GM20000 (cell line): ENCODE measurements at places on chromosomes 6 and 20.

GRCh38 chr6:122872311-122872710 is 83.3 kb downstream of the SMPDL3A start:
- no peak for DNase-seq

DNA sequence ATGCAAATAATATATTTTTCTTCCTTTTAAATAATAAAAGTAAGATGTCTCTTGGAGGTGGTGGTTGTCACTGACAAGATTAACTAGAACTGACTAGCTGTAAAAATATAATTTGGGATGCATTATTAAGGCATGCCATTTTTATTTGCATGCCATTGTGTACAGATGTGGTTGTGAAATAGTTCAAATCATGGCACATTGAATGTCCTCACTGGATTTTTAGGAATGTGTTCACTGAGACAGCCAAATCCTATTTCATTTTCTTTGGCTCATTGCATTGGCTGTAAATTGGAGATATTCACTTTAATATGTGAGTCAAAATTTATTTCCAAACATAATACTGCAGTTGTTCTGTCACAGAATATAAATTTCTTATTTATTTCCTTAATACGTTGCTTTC is 62.3 kb downstream of the ESR1 start:
- no peak for DNase-seq

GRCh38 chr6:34278833-34279232 is 30.0 kb upstream of the SMIM29 start:
- no peak for DNase-seq

- DNase-seq = no peak
Measured at GRCh38 chr6:47455533-47456209, 21.9 kb upstream of the CD2AP start.

- DNase-seq = no peak
Measured at GRCh38 chr6:33497157-33497556, 42.8 kb downstream of the ZBTB9 start.

DNA sequence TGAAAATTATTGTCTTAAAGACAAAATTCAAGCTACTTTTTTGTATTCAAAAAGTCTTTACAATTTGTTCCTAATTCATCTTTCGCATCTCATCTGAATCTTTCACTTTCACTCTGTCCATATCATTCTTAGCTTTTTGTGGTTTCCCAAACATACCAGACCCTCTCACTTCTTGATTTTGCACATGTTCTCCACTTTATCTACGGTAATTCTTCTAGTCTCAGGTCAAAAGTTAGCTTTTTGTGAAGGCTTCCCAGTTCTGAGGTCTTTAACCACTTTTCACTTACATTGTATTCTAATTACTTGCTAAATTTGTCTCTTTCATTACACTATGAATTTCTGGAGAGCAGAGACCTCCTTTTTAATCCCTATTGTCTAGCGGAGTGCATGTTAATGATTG is 34.6 kb upstream of the EPHA7 start:
- peak; percentile 29 for DNase-seq

- DNase-seq = no peak
Measured at GRCh38 chr20:2956480-2956879, 83.2 kb downstream of the PTPRA start.

DNA sequence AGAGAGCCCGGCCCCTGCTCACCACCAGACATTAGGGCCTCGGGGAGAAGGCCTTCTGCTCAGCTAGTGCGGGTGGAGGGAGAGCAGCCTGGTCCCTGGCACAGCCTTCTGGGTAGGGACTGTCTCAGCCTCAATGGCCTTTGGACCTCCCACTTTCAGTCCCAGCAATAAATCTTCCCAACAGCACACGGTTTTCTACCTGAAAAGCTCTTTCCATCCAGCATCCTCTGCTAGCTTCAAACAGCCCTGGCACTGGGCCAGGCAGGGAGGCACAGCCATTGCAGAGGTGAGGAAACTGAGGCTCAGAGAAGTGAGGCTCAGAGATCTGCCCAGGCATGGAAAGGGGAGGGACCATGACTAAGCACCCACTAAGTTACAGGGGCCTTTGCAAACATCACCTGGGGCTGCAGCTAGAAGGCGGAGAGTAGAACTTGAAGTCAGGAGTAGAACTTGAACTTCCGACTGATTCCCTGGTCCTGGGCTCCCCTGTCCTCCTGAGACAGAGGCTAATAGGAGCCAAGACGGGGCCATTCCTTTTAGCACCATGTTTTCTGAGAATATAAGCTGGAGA is 43.9 kb upstream of the NOL4L start:
- no peak for DNase-seq

GRCh38 chr20:10603971-10604864 is 69.6 kb downstream of the JAG1 start:
- DNase-seq = no peak

DNA sequence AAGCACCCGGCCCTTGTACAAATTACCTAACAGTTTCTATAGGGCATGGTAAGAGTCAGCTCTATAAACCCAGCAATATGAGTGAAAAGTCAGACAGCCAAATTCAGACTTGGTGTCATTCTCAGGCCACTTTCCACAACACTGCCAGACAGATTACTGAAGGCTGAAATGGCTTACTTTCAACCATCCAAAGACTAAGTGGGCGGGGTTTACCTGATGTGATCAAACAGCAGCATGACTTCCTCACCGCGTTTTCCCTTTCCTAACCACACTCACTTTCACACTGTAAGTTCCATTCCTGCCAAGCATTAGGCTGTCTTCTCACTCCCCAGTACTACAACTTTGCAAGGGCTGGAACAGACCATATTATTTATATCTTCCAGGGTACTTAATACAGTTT is 85.9 kb downstream of the SMLR1 start:
- DNase-seq = peak; percentile 21

DNA sequence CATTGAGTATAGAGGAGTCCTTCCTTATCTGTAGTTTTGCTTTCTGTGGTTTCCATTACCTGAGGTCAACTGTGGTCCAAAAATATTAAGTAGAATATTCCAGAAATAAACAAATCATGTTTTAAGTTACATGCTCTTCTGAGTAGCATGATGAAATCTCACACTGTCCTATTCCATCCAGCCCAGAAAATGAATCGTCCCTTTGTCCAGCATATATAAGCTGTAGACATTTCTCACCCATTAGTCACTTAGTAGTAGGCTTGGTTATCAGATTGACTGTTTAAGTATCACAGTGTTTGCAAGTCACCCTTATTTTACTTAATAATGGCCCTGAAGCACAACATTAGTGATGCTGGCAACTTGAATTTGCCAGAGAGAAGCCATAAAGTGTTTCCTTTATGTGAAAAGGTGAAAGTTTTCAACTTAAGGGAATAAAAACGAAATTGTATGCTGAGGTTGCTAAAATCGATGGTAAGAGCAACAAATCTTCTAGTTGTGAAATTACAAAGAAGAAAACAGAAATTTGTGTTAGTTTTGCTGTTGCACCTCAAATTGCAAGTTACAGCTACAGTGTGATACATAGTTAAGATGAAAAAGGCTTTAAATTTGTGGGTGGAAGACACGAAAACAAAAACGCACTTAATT is 198.6 kb upstream of the SIM1 start:
- no peak for DNase-seq

DNA sequence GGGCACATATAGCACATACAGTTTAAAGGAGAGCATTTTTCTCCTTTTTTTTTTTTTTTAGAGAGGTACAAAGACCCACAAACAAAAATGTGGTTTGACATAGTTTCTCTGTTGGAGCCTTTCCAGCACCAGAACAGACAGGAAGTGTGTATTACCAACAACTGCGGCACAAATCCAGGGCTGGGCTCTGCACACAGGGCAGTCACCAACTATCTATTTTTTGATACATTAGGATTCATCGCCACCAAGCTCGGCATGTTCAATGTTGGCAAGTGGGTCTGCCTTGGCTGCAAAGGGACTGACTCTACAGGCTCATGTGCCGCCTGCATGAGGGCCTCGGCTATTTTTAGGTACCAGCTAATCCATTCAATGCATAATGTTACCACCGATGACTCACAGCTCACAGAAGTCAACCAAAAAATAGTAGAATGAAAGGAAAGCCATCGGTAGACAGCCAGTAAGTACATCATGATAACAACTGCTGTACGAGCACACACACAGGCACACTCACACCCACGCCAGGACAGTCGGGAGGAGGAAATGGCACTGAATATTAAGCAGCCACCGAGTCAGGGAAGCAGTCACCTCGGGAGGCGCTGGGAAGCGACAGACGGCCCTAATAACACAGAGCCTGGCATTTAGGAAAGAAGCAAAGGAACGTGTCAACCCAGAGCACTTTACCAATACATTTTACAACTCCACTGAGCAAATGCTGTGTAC is 81.6 kb downstream of the GMPR start:
- DNase-seq = peak; percentile 65

- no peak for DNase-seq
Measured at GRCh38 chr20:59775687-59776055, 157.8 kb downstream of the SYCP2 start.

DNA sequence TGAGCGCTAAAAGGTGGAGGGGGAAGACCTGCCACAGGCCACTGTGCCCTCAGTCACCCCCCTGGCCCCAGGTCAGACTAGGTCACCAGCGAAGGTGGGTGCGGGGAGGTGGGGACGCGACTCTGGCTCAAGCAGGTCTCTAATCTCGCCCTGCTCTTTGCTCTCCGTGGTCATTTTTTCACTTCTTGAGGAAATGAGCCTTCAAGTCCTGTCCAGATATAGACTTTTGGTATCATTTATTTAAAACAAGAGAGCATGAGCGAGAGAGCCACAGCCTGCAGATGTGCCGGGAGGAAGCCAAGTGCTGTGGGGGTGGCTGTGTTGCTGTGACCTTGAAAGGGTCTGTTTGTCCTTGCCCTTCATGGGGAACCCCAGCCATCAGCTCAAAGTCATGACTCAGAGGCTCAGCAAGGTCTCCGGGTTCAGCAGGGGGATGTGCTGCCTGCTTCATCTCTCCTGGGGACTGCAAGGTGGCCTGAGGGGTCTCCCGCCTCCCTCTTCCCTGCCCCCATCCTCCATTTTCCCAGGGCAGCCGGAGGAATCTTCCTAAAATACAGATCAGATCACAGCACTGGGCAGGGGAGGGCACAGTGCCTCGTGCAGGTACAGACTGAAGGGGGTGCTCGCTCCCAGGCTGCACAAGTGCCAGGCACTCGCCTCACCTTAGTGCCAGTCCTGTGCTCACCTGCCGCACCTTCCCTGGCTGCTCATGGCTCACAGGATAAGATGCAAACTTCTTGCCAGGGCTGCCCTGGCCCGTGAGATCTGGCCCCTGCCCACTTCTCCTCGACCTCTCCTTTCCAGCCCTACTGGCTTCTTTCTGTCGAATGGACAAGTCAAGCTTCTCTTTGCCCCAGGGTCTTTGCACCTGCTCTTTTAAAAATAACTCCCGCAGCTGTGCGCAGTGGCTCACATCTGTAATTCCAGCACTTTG is 26.5 kb downstream of the SULF2 start:
- no peak for DNase-seq

DNA sequence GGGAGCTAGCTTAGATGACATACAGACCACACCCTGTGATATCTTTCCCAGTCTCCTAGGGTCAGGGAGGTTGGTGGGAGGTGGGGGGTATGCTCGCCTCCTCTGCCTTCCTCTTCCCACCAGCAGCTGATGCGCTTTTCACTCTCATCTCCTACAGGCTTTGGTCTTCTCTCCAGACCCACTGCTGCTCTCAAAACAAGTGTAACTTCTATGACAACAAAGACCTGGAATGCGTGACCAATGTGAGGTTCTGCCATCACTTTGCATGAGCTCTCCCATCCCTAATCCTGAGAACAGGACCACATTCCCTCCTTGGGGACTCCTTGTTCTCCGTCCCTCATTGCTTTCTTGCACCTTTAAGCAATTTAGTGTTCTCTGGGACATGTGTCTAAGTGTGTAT is 2.7 kb downstream of the CTSA start:
- no peak for DNase-seq

DNA sequence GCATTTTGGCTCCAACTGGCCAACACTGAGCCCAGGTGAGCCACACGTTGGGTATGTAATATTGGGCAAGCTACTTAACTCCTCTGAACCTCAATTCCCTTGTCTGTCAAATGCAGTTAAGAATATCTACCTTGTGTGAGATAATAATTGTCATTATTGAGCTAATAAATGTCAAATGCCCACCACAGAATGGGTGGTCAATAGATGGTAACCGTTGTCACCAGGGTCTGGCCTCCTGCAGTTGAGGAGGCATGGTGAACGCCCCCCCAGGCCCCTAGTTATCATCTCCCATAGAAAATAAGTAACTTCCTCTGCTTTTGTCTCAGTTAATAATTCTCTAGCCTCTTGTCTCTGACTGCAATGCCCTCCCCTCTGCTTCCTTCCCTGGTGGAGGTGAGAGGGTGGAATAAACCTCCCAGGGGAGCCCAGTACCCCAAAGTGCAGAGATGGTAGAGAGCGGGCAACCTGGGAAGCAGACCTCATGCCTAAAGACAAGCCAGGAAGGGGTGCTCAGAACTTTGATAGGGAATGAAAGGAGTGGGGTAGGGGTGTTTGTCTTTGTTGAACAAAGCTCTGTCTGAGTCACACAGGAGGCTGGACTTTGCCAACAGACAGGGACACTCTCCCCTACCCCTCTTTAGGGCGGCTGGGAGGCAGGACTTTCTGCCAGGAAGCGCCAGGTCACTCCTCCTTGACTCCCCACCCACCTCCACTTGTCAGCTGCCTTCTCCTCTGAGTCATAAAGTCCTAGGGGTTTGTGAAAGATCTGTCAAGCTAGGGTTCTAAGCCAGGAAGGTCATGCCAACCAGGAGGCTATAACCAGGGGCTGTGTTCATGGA is 1.3 kb upstream of the UNC5CL start:
- no peak for DNase-seq

DNA sequence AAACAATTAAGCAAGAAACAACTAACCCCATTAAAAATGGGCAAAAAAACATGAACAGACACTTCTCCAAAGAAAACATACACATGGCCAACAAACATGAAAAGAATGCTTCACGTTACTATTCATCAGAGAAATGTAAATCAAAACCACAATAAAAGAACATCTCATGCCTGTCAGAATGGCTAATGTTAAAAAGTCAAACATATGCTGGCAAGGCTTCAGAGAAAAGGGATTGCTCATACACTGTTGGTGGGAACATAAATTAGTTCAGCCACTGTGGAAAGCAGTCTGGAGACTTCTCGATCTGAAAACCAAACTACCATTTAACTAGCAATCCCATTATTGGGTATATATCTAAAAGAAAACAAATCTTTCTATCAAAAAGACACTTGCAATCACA is 217.5 kb downstream of the TINAG start:
- no peak for DNase-seq

DNA sequence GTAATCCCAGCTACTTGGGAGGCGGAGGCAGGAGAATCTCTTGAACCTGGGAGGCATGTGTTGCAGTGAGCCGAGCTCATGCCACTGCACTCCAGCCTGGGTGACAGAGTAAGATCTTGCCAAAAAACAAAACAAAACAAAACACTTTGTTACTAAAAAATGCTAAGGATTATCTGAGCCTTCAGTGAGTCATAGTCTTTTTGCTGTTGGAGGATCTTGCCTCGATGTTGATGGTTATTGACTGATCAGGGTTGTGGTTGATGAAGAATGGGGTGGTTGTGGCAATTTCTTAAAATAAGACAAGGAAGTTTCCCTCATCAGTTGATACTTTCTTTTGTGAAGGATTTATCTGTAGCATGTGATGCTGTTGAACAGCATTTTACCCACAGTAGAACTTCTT is 196.8 kb upstream of the HDDC2 start:
- no peak for DNase-seq
